ENCODE measurements at places on chromosomes 5 and 9.

- peaks cover 29% of the 10 kb centered on the region for H3K4me1 ChIP-seq
- H3K27ac ChIP-seq: no peak overlapping the region
- no peak overlapping the region for H3K4me3 ChIP-seq
- no peaks in the 10 kb centered on the region for H3K27me3 ChIP-seq
These were observed 51.1 kb downstream of the NFIB start for GRCh38 chr9:14262827-14263226.

GRCh38 chr9:37471942-37472684 is 6.9 kb upstream of the ZBTB5 start:
- H3K36me3 ChIP-seq: no peaks in the 10 kb centered on the region
- H3K4me3 ChIP-seq: peak overlapping the region; percentile 45

- no peak for DNase-seq
- H3K4me3 ChIP-seq: no peak overlapping the region
- H3K36me3 ChIP-seq: no peaks in the 10 kb centered on the region
- no peaks in the 10 kb centered on the region for H3K27me3 ChIP-seq
These were observed 255.7 kb downstream of the CHSY3 start for GRCh38 chr5:130159968-130160367.

GRCh38 chr5:171523781-171524180 is 104.3 kb downstream of the FGF18 start:
- H3K27me3 ChIP-seq: no peaks in the 10 kb centered on the region
- H3K4me3 ChIP-seq: no peak overlapping the region
- H3K36me3 ChIP-seq: no peaks in the 10 kb centered on the region
- no peak for DNase-seq

DNA sequence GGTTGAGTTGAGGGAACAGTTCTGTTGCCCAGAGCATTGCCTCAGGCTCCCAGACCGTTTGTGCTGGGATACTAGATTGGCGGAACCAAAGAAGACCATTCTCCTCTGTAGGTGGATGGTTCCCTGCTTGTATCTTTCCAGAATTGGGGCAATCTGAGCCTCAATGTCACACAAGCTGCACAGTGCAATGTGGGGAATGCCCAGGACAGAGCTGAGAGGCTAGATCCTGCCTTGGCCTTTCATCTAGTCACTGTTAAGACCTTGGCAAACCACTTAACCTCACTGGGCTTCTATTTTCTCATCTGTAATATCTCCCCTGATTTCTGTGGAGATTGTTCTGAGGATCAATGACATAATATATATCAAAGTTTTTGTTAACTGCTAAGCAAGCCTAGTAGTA is 16.9 kb upstream of the ERAP2 start:
- no peaks in the 10 kb centered on the region for H3K27me3 ChIP-seq
- H3K27ac ChIP-seq: no peak overlapping the region
- H3K4me3 ChIP-seq: no peak overlapping the region
- H3K36me3 ChIP-seq: no peaks in the 10 kb centered on the region
- H3K4me1 ChIP-seq: no peaks in the 10 kb centered on the region

- H3K27ac ChIP-seq: no peak overlapping the region
- H3K27me3 ChIP-seq: no peaks in the 10 kb centered on the region
- H3K4me3 ChIP-seq: no peak overlapping the region
- peaks cover 6% of the 10 kb centered on the region for H3K4me1 ChIP-seq
- no peaks in the 10 kb centered on the region for H3K36me3 ChIP-seq
- DNase-seq: no peak
These were observed 190.9 kb downstream of the FSTL4 start for GRCh38 chr5:133421394-133421793.

- peaks cover 37% of the 10 kb centered on the region for H3K36me3 ChIP-seq
- no peak overlapping the region for H3K27ac ChIP-seq
- no peak overlapping the region for H3K4me3 ChIP-seq
- H3K27me3 ChIP-seq: no peaks in the 10 kb centered on the region
- H3K4me1 ChIP-seq: no peaks in the 10 kb centered on the region
- no peak for DNase-seq
These were observed 184.6 kb downstream of the AP3B1 start for GRCh38 chr5:78109891-78110324.

DNA sequence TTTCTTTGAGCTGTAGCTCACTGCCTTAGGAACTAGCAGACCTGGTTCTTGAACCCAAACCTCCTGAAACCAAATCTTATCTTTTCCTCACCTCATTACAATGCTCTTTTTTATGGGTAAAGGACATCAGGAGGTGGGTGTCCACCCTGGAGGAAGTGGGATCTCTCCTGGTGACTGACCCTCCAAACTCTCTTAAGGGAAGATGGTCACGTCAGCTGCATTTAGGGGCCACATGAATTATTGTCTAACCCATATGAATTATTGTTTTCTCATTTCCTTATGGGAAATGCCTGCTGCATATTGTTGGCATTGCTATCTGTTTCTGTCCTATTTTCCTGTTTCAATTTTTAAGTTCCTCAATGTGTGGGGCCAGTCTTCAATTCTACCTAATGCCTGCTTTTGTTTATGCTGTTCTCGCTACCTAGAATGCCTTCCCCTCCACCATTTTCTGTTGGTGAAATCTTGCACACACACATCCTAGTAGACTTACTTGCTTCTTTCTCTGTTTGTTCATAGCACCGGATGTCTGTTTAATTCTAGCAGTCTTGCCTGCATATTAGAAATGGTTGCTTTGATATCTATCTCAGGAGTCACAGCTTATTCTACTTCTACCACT is 22.0 kb upstream of the SPINK1 start:
- H3K27ac ChIP-seq: no peak overlapping the region
- H3K27me3 ChIP-seq: no peaks in the 10 kb centered on the region
- no peak for DNase-seq
- H3K36me3 ChIP-seq: no peaks in the 10 kb centered on the region
- no peaks in the 10 kb centered on the region for H3K4me1 ChIP-seq
- no peak overlapping the region for H3K4me3 ChIP-seq

DNA sequence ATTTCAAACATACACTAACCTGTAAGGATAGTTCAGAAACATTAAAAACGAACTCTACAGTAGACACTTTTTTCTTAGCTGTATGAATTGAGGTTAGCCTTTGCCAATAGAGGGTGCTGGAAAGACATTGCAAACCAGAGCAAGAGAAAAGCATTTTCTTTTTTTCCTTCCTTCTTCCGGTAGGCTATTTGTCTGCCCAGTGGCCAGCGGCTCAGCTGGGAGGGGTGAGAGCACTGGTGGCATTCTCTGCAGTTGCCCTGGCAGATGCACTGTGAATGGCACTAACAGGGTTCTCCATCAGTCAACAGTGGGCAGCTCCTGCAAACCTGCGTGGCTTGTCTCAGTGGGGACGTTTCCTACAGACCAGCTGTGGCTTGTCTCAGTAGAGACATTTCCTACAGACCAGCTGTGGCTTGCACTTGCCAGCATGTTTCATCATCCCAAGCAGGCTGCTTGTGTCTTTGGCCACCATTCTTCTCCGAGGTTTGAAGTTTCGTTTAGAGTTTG is 984.5 kb upstream of the CDH18 start:
- H3K36me3 ChIP-seq: no peaks in the 10 kb centered on the region

GRCh38 chr5:78569441-78569840 is 79.1 kb downstream of the LHFPL2 start:
- peak; percentile 70 for DNase-seq
- H3K4me3 ChIP-seq: no peak overlapping the region
- no peaks in the 10 kb centered on the region for H3K27me3 ChIP-seq
- no peak overlapping the region for H3K27ac ChIP-seq
- peaks cover 30% of the 10 kb centered on the region for H3K4me1 ChIP-seq

GRCh38 chr5:79547982-79548381 is 34.0 kb upstream of the HOMER1 start:
- no peaks in the 10 kb centered on the region for H3K27me3 ChIP-seq
- DNase-seq: no peak
- no peaks in the 10 kb centered on the region for H3K36me3 ChIP-seq
- no peaks in the 10 kb centered on the region for H3K4me1 ChIP-seq
- no peak overlapping the region for H3K27ac ChIP-seq

GRCh38 chr5:177453852-177454396 is 7.3 kb downstream of the PRR7 start:
- H3K36me3 ChIP-seq: peaks cover 11% of the 10 kb centered on the region
- H3K4me3 ChIP-seq: peak overlapping the region; percentile 79
- peak; percentile 64 for DNase-seq
- peaks cover 29% of the 10 kb centered on the region for H3K4me1 ChIP-seq
- peak overlapping the region; percentile 76 for H3K27ac ChIP-seq

GRCh38 chr9:97293207-97293721 is 14.2 kb upstream of the CCDC180 start:
- H3K27me3 ChIP-seq: no peaks in the 10 kb centered on the region
- no peak for DNase-seq
- no peak overlapping the region for H3K4me3 ChIP-seq
- peaks cover 21% of the 10 kb centered on the region for H3K4me1 ChIP-seq
- peaks cover 18% of the 10 kb centered on the region for H3K36me3 ChIP-seq

DNA sequence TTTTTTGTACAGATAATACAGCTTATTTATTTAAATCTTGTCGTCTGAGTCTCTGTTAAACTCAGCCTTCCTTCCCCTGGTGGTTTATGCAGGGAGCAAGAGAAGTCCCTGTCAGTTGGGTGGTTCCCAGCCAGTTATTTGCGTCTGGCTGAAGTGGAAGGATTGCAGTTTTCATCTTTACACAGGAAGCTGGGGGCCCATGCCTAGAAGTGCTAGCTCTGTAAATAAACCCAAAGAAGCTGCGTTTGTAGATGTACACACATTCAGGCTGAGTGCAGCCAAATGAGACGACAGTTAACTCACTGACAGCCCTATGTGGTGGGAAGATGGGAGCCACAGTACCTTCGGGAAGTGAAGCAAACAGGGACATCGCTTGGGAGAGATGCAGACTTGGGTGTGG is 122.1 kb downstream of the SAXO1 start:
- H3K4me1 ChIP-seq: no peaks in the 10 kb centered on the region
- H3K36me3 ChIP-seq: no peaks in the 10 kb centered on the region
- no peak overlapping the region for H3K27ac ChIP-seq
- no peaks in the 10 kb centered on the region for H3K27me3 ChIP-seq
- no peak for DNase-seq
- H3K4me3 ChIP-seq: no peak overlapping the region

GRCh38 chr5:175032741-175033151 is 308.4 kb downstream of the MSX2 start:
- no peaks in the 10 kb centered on the region for H3K36me3 ChIP-seq
- no peak for DNase-seq
- no peak overlapping the region for H3K4me3 ChIP-seq

GRCh38 chr5:24264547-24264946 is 380.2 kb downstream of the CDH10 start:
- H3K4me1 ChIP-seq: no peaks in the 10 kb centered on the region
- DNase-seq: no peak
- H3K27ac ChIP-seq: no peak overlapping the region
- no peak overlapping the region for H3K4me3 ChIP-seq
- no peaks in the 10 kb centered on the region for H3K36me3 ChIP-seq
- H3K27me3 ChIP-seq: no peaks in the 10 kb centered on the region

- no peaks in the 10 kb centered on the region for H3K4me1 ChIP-seq
- no peaks in the 10 kb centered on the region for H3K27me3 ChIP-seq
- DNase-seq: no peak
- no peak overlapping the region for H3K4me3 ChIP-seq
These were observed 356.8 kb upstream of the CHD1 start for GRCh38 chr5:99285606-99286005.

GRCh38 chr5:42842921-42843641 is 31.4 kb upstream of the SELENOP start:
- H3K27ac ChIP-seq: no peak overlapping the region
- H3K36me3 ChIP-seq: no peaks in the 10 kb centered on the region
- DNase-seq: no peak
- no peak overlapping the region for H3K4me3 ChIP-seq

DNA sequence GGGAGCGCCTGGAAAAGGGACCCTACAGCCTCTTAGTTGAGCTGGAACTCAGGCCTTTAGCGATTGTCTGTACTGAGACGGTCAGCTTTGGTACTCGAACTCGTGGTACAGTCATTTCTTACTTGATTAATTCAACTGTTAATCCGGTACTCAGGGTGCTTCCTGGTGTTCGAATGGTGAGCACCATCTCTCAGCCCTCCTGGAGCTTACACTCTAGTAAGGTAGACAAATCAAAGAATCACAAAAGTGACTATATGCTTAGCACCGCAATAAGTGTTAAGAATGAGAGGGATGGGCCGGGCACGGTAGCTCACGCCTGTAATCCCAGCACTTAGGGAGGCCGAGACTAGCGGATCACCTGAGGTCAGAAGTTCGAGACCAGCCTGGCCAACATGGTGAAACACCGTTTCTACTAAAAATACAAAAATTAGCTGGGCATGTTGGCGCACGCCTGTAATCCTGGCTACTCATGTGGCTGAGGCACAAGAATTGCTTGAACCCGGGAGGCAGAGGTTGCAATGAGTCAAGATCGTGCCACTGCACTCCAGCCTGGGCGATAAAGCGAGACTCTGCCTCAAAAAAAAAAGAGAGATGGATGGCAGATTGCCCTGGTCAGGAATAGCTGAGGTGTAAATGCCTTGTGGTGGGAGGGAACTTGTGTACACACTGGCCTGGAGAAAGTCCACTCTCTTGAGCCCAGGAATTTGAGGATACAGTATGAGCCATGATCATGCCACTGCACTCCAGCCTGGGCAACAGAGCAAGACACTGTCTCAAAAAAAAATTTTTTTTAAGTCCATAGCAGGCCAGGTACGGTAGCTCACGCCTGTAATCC is 981 bp downstream of the TCOF1 start:
- H3K4me1 ChIP-seq: peaks cover 16% of the 10 kb centered on the region
- no peaks in the 10 kb centered on the region for H3K27me3 ChIP-seq
- H3K36me3 ChIP-seq: peaks cover 28% of the 10 kb centered on the region
- peak overlapping the region; percentile 96 for H3K4me3 ChIP-seq

DNA sequence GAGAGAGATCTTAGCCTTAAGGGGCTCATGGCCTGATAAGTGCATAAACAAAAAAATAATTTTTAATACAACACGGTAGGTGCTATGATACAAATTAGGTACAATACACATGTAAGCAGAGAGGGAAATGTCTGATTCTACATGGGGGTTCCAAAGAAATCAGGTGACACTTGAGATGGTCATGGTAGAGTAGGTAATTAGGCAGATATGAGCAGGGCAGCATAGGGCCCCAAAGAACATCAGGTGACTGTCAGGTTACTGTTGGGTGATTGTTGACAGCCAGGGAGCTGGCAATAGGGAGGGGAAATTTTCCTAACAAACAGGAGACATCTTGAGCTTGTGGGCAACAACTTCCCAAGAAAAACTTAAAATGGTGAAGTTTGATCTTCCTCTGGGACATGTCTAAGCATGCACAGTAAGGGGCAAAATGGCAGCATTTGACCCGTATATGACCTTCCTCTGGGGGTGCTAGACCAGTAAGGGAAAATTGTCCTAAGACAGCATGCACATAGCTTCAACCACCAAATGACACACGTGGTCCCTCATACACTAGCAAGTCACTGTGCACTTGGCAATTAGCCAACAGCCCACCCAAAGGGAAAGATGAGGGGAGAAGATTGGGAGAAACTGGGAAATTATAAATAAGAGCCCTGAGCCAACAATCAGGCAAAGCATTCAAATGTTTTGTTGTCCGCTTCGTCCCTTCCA is 37.3 kb upstream of the TENT4A start:
- no peak overlapping the region for H3K27ac ChIP-seq
- no peak for DNase-seq
- H3K4me3 ChIP-seq: no peak overlapping the region

DNA sequence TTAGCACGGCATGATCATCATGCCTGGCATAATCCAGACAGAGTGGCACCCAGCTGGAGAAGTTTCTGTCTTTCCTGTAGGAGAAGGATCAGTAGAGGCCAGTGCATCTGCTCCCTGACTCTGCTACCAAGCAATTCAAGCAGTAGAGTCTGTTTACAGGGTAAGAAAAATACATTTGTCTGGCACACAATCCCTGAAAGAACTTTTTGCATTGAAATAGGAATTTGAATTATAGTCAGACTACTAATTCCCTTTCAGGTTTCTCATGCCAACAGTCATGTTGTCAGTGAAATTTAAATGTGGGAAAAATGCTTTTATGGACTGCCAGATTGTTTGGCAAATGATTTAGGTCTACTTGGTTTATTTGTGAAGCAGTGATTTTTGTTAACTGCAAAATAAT is 125.6 kb downstream of the RAB3C start:
- no peaks in the 10 kb centered on the region for H3K36me3 ChIP-seq
- no peak for DNase-seq
- no peak overlapping the region for H3K4me3 ChIP-seq
- H3K4me1 ChIP-seq: no peaks in the 10 kb centered on the region
- H3K27me3 ChIP-seq: no peaks in the 10 kb centered on the region

All from lower lobe of right lung (tissue), 2 donors.